ENCODE measurements at places on chromosomes 2 and 18.

GRCh38 chr2:172596776-172597175, 40.9 kb downstream of the PDK1 start:
- DNase-seq, result no peak

GRCh38 chr2:230007931-230008707, 60.6 kb downstream of the SLC16A14 start:
- DNase-seq, result peak; percentile 89

- peak; percentile 58 for DNase-seq
Measured at GRCh38 chr2:112813280-112813966, 23.2 kb downstream of the IL1B start.

- DNase-seq, result peak; percentile 55
Measured at GRCh38 chr2:69774984-69775982, 33.3 kb downstream of the ANXA4 start.

DNA sequence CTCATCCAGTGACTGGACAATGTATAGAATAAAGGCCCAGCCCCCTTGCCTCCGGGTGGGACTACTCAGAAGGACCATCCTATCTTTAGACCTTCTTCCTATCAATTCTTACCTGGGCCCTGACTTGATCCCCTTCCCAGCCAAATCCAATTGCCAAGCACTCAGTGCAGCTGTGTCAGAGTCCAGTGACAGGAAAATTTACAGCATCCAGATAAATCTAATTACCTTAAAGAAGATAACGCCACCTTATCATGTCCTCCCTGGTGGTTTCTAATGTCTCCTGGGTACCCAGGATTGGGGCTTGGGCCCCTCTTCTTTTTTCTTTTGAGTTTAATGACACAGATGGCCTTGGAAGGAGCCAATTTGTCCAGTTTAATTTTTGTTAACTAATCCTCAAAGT, 19.3 kb downstream of the LHCGR start:
- DNase-seq, result no peak

DNA sequence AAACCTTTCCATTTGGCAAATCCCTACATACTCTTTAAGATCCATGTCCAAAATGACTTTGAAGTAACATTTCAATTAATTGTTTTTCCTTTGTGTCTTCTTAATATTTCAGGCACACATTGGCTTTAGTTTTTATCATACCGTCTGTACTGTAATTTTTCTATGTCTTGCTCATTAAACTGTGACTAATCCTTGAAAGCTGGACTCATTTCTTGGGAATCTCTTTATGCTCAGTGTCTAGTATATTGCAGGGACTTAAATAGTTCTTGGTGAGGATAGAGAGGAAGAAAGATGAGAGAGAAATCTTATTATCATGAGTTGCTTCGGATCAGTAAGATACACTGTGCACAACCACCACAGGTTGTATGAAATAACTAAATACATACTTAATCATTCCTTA, 448.3 kb upstream of the ST6GAL2 start:
- DNase-seq, result no peak

GRCh38 chr2:111222204-111222866, 101.6 kb downstream of the BCL2L11 start:
- DNase-seq, result no peak

DNA sequence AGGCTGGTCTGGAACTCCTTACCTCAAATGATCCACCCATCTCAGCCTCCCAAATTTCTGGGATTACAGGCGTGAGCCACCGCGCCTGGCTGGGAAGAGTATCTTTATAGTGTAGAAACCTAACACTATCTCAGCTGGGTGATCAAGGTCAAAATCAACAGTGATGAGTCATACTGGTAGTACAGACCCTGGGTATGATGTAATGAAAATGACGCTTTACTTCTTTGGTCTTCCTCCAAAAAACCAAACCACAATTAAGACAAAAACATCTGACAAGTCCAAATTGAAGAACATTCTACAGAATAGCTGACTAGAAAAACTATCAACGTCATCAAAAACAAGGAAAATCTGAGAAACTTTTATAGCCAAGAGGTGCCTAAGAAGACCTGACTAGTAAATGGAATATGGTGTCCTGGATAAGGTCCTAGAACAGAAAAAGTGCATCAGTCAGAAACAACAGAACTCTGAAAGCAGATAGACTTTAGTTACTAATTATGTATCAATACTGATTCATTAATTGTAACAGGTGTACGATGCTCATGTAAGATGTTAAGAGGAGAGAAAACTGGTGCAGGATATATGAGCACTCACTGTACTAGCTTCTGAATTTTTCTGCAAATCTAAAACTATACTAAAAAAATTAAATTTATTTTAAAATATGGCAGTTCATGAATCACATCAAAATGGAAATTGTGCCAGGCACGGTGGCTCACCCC, 25.4 kb downstream of the PDCL3 start:
- peak; percentile 75 for DNase-seq

DNA sequence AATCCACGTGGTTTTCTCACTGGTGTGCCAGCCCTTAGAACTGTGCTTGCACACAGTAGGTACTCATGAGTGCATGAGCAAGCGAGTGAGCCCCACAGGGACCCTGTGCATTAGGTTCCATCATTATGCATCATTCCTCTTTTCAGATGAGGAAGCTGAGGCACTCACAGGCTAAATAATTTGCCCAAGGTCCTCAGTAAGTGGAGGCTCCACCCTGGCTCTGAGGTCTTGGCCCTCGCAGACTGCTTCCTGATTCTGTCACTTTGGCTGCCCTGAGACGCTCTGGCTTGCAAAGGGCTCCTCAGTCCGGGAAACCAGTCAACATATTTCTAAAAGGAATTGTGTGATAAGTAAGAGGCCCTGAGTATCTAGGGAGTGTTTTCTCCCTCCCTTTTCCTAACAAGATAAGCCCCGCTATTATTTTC, 71.7 kb downstream of the IL1R2 start:
- DNase-seq, result peak; percentile 79

- no peak for DNase-seq
Measured at GRCh38 chr2:167136879-167137596, 248.8 kb downstream of the XIRP2 start.

- DNase-seq, result no peak
Measured at GRCh38 chr2:226578373-226578772, 221.2 kb downstream of the IRS1 start.

DNA sequence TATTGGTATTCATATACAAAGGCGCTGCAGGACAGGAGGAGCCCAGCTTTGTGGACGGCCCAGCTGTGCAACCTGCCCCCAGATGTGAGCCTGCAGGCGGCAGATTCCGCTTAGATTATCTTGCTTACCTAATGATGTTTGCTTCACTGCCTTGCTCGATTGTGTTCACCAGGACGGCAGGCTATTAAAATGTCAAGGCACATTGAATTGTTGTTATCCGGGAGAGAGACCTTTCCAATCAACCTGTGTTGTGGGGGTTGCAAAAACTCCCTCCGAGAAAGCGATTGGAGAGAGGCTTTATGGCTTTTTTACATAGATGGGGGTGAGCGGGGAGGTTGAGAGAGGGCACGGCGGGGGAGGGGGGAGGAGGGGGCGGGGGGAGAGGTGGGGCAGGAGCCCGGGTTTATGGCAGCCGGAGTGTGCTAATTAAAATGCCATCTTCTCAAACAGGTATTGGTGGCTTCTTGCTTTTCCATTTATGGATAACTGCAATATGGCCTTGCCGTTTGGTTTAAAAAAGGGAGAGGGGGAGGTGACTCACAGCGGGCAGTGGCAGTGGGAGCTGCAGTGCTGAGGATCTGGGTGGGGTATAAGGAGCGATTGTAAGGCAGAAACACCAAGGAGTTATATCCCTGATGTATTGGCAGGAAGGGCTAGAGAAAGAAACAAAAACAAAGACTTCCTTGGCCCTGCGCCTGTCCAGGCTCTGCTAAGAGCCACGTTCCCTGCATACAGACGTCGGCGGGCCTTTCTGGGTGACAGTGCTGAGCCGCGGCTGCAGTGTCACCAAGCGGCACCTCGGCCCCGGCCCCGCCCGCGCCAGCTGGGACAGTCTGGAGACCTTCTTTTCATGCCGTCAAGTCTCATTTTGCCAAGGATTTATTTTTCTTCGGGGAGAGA, 97.2 kb downstream of the INSIG2 start:
- peak; percentile 74 for DNase-seq

DNA sequence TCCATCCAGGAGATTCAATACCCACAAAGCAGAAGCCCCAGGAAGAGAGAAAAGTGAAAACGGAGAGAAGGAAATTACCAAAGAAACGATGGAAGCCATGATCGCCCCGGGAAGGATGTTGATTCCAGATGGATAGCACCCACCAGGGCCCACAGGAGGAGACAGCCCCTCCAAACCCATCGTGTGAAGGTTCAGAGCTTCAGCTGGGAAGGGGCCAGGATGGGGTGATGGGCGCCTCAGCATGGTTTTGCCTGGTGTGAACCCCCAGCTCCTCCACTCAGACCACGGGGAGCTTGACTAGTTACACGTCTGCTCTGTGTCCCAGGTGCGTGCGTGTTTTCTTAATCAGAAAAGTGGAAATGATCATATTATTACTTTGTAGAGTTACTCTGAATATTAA, 264.5 kb downstream of the EIPR1 start:
- no peak for DNase-seq

GRCh38 chr2:119517433-119517832, 6.8 kb downstream of the SCTR start:
- peak; percentile 84 for DNase-seq

- DNase-seq, result no peak
Measured at GRCh38 chr2:65351234-65351947, 81.0 kb downstream of the SPRED2 start.

DNA sequence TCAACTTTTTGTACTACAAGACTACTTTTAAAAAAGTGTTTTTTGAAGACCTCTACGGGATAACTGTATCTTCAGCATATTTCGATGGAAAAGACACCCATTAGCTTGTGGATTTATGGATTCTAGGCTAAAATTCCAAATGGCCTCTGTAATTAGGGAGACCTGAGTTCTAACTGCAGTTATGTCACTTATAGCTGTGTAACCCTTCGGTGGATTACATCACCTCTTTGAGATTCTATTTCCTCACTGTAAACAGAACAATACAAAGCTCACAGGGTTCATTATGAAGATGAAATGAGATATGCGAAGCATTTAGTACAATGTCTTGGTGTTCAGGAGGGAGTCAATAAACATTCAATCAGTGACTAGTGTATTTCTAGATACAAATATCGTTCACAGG, 24.2 kb downstream of the LMAN2L start:
- DNase-seq, result no peak

- DNase-seq, result no peak
Measured at GRCh38 chr2:241339839-241340630, 16.1 kb upstream of the FARP2 start.

DNA sequence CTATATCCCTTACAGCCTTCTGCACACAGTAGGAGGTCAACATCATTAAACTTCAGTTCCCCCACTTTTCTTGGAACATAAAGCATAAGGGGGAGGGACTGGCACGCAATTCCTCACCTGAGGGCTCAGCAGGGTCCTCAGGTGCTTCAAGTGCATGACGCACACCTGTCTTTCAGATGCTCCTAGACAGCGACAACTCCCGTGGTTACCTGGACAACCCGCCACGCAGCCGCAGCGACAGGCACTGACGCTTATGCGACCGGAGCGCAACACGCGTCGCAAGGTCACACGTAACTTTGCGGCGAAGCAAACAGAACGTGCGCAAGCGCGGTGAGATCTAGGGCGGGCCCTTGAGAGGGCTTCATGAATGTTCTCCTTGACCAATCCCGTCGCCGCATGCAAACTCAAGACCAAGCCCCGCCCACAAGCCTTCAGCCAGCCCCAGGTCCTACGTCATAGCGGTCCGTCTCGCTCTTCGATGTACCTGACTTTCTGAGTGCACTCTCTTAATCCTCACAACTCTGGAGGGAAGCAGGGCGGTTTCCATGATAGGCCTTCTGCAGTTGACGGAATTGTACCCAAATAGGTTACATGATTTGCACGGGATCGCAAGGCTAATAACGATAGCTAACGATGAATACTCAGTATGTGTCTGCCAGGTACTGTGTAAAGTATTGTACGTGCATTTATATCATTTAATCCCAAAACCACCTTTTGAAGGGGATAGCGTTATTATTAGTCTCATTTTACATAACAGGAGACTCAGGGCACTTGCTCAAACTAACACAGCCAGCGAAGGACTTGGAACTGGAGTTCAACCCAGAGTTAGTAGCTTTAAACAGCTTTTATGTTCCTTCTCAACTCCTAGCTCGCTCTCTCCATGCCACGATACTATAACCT, at the start of gene IFT172:
IFT172 (minus strand) TSS at position 246 of the 900 bp plus-strand sequence; CDS start at position 156, 90 bp downstream.
- peak; percentile 100 for DNase-seq

DNA sequence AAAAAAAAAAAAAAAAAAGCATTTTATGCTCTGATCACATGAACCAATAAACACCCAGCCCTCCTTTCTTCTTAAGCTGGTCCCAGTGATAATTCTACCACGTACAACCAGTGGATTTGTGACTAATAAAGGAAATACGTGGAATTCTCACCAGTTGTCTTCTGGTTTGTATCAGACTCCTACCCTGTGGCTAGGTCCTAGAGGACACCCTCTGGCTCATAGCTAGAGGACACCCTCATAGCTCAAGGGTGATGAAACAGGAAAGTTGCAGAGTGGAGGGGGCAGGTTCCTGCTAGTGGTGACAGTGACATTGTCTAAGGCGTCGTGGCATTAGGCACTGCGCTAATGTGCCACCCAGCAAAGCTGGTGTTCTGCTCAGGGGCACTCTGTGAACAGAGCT, 167.8 kb downstream of the BCL11A start:
- peak; percentile 26 for DNase-seq

DNA sequence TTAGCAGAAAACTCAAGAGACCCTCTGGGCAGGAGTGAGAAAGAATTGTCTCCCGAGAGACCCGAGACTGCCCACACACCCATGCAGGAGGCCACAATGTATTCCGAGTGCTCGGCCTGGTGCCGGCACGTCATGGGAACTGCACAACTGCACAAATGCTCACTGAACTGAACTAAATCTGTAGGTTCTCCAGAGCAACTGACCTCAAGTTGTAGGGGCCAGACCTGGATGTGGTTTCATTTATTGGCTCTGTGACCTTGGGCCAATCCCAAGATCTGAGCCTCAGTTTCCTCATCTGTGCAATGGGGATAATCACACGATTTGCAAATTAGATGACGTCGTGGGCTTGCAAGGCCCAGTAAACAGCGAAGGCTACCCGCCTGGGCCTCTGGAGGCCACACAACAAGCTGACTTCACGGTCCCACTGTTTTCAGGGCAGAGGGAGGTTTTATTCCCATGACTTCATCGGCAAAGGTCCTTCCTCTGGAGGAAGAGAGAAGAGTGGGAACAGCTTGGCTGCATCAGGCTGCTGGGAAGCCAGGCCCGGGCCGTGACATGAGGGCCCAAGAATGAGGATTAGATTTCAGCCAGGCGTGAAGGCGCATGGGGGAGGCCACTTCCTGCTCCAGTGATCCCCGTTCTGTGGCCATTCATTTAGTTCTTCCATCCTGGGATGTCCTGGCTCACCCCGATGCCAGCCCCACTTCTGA, 3.6 kb upstream of the ERFE start:
- no peak for DNase-seq
